Fibroblast of skin of right biceps (primary cell): ENCODE measurements at places on chromosomes 2 and 18.

DNA sequence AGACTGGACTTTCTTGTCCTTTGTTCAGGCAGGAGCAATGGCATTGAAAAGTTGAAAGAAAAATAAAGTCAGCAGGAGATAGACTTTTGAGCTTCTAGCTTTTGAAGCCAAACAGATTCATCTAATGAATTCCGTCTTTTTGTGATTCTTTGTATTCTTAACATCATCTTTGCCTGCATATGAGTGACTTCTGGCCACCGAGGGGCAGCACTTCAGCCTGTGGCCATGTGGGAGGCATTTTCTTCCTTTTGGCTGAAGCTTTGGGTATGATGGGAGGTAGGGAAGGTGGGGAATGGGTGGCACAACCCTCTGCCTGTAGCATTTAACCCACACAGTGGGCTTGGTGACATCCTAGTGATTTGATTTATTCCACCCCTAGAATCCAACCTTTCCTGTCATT is 220.6 kb downstream of the SETBP1 start:
- DNase-seq: no peak

DNA sequence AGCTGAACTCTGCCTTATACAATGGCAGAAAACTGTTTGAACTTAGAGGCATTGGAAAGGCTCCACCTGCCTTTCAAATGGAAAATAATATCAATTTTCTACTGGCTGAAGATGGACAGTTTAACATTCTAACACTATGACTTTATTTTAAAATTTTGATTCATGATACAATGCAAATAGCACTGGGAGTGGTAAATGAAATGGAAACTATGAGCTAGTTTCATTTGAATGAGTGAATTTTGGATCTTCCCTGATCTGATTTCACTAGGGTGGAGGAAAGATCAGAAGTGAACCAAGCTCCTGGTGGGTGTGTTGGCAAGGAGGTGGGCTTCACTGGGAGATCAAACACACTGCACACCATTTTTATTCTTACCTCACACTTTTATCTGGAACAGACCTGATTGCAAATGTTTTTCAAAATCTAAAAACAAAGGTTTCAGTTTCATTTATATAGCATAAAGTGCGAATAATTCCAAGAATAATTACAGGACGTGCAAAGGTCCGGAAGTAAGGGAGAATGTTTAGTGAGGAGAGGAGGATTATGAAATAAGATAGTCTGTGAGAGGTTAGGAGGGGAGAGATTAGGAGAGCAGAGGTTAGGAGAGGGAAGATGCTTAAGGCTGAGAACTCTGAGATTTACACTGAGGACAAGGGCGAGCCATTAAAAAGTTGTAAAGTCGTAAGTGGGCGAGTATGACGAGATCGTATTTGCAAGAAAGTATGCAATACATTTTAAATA is 18.6 kb upstream of the MBP start:
- DNase-seq: no peak

- peak; percentile 18 for DNase-seq
Measured at GRCh38 chr2:166127217-166128155, at the start of gene SCN1A. Gene SCN1A (minus strand): TSS chr2:166128020. CDS start chr2:166073621, 54,399 bp downstream.

DNA sequence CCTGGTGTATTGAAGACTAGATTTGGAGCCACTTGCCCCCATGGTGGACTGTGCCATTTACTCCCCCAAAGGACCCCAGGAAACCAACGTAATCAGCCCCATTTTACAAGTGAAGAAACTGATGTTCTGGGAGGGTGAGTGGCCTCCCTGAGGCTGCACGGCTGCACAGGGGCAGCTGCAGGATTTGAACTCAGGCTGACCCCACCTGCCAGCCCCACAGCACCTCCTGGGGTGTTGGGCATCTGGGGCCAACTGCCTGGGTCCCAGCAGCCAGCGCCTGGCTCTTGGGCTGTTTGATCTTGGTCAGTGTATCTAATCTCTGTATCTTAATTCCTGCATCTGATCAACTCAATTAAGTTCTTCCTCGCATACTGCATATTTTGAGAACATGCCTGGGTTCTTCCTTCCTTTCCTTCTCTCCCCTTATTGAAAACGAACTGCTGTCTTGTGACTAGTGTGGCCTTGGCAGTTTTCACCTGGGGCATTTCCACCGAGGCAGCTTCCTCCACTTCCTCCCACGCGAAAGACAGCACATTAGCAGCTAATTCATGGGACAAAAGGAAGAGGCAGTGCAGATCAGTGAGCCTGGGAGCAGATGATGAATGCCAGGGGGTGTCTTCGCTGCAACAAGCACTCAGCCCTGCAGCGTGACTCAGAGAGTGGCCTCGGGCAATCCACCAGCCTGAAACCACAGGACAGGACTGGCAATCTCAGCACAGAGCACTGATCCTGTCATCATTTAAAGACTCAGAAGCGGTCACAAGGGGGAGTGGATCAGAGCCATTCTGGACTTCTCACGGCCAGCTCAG is 184.1 kb upstream of the RAB12 start:
- DNase-seq: peak; percentile 61

DNA sequence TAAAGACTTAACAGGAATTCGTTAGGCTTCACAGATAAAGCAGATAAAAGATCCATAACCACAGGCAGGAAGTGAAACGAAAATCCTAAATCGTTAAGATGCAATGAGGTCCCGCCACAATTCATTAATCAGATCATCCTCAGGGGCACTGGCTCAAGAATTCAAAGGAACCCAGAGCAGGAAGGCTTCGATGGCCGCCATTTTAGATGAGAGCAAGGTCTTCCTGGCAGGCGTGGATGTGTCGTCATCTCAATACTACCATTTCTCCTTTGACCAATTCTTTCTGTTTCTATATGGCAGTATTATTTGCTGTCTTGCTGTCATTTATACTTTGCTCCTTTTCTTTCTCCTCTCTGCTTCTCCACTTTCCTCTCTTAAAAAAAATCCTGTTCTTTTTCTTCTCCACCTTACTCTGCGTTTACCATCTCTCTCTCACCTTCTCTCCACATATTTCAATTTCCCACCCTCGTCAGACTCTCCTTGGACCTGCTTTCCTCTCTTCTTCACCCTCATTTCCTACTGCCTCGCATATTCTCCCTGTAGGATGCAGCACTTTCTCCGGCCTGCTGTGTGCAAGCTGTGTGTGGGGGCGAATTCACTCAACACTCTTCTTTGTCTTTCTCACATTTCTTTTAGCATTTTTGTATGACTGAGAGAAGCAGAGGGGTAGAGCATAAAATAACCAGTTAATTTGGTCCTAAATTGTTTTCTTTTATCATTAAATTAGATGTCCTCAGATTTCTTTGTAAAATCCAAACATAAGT is 35.1 kb upstream of the LHCGR start:
- DNase-seq: no peak

DNA sequence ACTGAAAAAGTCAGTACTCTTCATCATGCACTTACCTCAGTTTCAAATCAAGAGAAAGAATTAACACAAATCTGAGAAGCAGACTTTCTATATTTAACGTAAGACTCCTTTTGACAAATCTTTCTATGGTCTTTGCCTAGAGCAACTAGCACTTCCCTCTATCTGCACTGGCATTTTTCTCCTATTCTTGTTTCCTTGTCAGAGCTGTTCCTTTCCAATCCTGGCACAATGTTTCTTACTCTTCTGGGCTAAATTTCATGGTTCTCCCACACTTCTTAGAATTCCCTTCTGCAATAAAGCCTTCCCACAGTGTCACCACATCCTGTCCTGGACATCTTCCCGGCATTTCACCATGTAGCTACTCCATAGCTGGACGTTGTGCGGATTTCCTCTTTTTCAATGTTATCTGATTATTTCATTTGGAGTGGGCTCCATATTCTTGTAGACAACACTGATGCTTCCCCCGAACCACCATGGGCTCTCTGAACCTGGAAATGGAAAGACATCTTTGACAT is 144.7 kb upstream of the CTNNA2 start:
- DNase-seq: no peak

DNA sequence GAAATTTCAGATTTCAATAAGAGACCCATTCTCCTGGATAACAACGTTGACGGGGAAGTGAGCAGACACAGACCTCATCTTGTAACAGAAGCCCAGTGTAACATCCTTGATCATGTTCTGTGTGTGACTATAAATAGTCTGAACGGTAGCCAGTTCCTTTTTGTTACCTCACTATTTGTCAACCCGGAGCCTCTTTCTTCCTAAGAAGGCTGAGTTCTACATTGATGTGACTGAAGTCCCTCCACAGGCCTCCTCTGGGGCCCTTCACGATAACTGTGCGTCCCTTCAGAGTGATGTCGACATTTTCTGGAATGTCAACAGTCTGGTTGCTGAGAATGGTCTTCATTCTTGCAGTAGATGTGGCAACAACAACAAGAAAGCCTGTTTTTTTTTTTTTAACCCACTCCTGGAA is 6.3 kb upstream of the PLEKHM3 start:
- peak; percentile 30 for DNase-seq

GRCh38 chr2:64296140-64296480 is 151.9 kb upstream of the PELI1 start:
- no peak for DNase-seq

GRCh38 chr18:57898506-57899124 is 95.5 kb upstream of the ATP8B1 start:
- peak; percentile 94 for DNase-seq

- DNase-seq: no peak
Measured at GRCh38 chr18:33826151-33826550, 248.1 kb downstream of the ASXL3 start.

DNA sequence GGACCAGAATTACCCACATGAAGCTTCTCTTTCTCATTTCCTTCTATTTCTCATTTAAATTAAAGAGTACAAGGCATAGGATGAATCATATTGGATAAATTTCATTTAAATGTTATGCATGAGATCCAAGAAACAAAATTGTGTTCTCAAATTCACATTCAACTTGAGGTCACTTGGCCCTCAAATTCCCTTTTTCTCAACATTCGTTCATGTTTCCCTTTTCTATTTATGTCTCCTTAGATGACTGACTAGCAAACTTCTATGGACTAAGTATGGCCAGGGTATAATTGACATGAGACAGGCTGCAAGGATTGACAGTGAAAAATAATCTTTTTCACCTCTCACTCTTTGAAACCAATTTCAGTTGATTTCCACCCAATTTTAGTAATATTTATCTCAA is 4.0 kb upstream of the LDLRAD4 start:
- no peak for DNase-seq

DNA sequence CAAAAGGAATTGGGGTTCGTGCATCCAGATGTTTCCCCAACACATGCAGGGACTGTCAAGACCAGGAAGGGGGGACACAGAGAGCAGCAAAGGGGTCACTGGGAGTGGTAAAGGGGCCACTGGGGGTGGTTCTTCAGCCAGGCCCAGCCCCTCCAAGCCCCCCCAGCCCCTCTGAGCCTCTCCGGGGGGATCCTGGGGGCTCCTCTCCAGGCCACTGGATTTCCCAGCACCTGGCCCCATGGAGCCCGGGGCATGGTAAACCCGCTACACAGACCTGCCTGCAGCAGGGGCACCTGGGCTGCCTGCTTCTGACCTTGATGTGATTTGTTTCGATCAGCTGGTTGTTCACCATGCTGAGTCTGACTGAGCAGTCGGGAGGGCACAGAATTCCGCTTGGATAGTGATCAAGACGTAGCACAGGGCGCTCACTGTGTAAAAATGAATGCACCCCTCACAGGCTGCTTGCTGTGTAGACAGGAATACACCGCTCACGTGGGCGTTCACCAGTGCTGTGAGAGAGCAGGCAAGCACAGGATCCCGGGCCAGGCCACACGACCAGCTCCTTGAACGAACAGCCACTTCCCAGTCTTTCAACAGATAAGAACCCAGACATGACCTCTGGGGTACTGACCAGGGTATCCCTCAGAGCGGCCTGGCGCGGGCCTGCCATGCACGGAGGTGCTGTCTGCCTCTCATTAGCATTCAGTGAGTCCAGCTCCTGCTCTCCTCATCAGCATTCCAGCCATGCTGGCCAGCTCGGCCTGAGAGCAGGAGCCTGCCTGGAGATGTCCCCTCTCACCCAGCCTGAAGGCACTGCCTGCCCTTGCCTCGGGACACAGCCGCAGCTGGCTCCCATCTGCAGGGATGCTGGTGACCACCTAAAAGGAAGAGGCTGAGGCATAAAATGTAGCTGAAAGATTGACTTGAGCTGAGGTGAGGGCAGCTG is 73.3 kb upstream of the OTOS start:
- DNase-seq: no peak

DNA sequence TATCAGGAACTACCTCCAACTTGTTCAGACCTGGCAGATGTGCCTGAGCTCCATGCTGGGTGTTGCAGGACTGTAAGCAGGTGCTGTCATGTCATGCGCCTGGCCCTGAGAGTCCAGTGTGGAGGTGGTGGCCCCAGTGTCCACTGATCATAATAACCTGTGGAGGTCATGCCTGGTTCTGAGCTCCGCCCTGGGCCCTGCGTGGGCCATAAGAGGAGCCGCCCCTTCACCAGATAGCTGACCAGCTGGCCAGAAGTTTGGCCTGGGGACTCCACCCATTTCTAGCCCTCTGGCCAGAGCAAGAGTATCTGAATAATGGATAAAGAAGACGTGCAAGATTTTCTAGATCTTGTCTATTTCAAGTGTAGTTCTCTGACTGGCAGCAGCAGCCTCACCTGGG is 72.4 kb downstream of the CTIF start:
- DNase-seq: no peak

DNA sequence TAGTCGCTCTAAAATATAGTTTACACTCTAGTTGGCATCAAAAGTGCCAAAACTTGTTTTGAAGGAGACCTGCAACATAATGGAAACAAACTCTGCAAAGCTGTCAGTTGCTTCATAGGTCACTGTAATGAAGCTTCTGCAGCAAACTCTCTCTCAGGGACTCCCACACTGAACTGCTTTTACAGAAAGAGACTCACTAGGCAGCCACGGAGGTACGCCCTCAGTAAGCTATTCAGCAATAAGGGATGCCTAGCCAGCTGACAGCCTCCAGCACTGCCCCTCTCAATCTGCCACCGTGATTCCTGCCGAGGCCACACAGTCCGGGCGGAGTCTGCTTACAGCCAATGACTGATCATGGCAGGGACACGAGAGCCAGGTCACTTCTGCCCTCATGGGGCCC is 51.1 kb downstream of the COLEC12 start:
- DNase-seq: no peak

- DNase-seq: peak; percentile 96
Measured at GRCh38 chr2:234240917-234241316, 190.4 kb downstream of the SPP2 start.

DNA sequence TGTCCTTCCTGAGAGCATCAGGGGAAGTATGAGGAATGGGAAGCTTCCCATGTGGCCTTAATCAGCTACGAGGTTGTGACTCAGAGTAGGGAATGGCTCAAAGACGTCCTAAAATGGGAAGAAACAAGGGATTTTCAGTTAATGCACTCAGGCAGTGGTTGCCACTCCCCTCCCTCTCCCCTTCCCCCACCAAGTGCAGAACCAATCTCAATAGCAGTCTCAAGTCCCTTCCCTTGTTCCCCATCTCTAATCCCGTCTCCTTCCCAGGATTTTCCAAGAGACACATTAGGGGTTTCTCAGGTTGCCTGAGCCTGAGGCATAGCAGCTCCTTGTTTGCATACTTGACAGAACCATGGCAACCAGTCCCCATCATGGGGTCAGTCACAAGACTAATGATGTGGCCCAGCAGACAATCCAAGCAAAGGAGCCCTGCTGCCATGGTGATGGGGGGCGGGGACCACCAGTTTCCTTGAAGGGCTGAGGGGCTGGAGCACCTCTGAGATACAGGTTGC is 18.2 kb upstream of the RESP18 start:
- DNase-seq: peak; percentile 96

- DNase-seq: no peak
Measured at GRCh38 chr2:150107816-150108215, 379.7 kb downstream of the RND3 start.

- peak; percentile 30 for DNase-seq
Measured at GRCh38 chr2:48781366-48781765, 25.8 kb upstream of the LHCGR start.
